ENCODE measurements at places on chromosomes 5 and 9.

DNA sequence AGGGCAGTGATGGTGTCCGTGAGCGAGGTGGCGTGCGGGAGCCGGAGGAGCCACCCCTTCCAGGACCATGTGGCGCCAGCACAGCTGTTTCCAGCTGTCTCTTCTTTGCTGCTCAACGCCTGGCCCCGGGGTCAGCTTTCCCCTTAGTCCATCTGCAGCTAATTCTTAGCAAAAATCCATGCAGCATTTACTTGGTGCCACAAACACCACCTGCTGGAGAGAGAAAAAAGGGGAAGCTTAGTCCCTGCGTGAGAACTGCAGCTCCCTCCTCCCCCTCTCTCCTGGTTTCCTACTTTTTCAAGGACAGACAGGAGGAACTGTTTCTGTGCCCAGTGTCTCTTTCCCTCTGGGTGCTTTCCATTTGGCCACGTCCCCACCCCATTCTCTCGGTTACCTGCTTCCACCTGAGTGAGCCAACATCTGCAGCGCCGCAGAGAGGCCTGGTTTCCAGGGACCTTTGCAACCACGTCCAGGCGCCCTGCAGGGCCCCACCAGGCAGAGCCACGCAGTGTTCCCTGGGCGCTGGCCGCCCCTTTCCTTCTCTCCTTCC, 3.4 kb downstream of the SLC6A19 start:
- no peak for DNase-seq

GRCh38 chr9:75152416-75152815, 64.1 kb downstream of the OSTF1 start:
- DNase-seq: no peak

- no peak for DNase-seq
These were observed 252.9 kb downstream of the CWC27 start for GRCh38 chr5:65021527-65022226.

GRCh38 chr5:142642427-142642826, 43.5 kb downstream of the FGF1 start:
- DNase-seq: no peak

DNA sequence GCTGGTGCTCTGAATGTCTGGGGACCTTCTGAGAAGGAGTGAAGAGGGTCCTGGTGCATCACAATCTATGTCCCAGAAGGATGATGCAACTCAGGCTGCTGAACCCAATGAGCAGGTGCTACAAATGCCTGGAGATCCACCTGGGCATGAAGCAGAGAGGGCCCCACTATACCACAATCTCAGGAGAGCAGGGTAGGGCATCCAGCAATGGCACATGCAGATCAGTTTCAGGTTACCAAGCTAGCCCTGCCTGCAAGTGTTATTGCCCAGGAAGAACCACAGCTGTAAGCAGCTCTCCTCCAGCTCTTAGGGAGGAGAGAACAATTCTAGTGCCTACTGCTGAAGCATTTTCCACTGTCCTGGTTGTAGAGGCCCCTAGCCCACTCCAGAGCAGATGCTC, 389.2 kb upstream of the TNC start:
- no peak for DNase-seq

DNA sequence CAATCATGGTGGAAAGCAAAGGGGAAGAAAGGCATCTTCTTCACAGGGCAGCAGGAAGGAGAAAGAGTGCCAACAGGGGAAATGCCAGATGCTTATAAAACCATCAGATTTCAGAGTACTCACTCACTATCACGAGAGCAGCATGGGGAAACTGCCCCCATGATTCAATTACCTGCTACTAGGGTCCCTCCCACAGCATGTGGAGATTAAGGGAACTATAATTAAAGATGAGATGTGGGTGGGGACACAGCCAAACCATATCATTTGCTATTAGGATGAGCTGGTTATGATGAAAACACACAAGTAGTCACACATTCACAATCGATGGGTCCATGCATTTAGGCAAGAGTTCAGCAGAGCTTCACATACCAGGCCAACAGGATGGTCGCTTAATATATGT, 469.0 kb downstream of the PDE4D start:
- DNase-seq: no peak

DNA sequence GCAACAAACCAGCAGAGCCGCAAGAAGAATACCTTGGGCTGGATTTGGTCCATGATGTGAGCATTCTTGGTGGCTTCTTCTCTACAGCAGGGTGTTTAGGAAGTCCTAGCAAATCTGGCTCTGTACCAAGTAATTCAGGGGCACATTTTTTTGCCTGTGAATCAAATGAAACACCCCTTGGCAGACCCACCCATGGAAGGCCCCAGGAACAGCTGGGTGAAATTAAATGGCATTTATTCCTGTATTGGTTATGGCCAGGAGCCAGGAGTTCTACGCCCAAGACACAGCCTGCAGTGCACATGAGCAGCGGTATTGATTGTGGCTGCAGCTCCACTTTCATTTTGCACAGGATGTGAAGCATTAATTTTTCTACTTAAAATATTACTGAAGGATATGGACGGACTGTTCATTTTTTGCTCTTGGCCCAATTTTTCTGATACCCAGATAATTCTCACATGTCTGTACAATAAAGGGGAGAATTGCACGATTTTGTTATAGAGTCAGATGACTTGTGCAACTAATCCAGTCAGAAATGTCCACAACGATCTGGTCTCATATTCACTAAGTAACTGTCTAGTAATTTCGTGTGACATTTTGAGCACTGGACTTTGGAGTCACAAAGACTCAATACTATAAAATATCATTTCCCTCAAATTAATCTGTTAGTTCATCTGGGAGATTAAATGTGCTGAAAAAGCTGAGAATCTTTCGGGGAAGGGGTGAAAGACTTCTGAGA, 120.7 kb upstream of the APC start:
- DNase-seq: no peak

- DNase-seq: no peak
These were observed 68.7 kb upstream of the CTSL start for GRCh38 chr9:87657190-87657589.

DNA sequence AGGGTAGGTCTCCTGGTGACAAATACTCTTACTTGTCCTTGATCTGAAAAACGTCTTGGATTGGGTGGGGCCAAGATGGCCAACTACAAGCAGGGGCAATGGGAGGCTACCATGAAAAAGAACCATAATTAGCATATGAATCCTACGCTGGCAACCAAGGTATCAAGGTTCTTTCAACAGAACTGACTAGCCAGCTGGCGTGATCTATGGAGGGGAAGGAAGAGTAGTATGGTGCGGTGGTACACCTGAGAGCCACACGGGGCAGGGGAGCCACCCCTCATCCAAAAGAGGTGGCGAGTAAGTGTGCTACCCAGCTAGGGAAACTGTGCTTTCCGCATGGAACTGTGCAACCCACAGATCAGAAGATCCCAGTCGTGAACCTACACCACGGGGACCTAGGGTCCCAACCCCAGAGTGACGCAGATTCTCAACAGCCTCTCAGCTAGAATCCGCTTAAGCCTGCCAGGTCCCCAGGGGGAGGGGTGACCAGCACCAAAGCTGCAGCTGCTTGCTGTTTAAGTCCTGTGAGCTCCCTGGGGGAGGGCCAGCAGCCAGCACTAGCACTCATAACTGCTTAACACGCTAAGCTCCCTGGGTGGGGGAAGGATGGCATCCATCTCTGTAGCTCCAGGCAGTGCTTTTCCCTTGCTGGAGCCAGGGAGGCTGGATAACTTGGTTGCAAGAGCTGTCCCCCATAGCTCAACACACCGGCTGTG, 334.8 kb downstream of the FBXL17 start:
- DNase-seq: peak; percentile 42

- no peak for DNase-seq
These were observed 2.7 kb upstream of the ANP32B start for GRCh38 chr9:97980479-97980803.

- DNase-seq: no peak
These were observed 52.5 kb upstream of the PTGS1 start for GRCh38 chr9:122318284-122318683.

DNA sequence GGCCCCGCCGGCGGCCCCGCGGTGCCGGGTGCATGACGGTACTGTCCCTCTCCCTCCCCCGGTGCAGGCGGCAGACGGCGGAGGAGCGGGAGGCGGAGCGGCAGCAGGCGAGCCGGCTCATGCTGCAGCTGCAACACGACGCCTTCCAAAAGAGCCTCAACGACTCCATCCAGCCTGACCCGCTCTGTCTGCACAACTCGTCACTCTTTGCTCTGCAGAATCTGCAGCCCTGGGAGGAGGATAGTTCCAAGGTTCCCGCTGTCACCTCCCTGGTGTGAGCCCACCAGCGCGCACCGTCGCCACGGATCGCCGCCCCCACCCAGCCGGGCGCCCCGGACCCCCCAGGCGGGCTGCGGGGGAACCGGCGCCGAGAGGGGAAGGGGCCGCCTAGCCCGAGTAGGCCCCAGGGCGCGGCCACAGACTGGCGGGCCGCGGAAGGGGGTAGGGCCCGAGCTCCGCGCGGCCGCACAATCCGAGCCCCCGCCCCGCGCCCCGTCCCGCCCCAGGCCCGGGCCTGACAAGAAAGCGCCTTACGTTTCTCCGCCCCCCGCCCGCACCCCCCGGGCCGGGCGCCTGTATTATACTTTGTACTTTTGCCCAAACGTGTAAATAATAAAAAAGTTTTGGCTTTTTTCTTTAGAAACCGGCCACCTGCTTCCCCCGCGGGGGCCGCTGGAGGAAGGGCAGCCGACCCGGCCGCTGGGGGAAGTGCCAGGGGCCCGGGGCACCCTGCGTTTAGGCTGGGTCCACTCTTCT, 2.5 kb downstream of the TLX3 start:
- DNase-seq: no peak

DNA sequence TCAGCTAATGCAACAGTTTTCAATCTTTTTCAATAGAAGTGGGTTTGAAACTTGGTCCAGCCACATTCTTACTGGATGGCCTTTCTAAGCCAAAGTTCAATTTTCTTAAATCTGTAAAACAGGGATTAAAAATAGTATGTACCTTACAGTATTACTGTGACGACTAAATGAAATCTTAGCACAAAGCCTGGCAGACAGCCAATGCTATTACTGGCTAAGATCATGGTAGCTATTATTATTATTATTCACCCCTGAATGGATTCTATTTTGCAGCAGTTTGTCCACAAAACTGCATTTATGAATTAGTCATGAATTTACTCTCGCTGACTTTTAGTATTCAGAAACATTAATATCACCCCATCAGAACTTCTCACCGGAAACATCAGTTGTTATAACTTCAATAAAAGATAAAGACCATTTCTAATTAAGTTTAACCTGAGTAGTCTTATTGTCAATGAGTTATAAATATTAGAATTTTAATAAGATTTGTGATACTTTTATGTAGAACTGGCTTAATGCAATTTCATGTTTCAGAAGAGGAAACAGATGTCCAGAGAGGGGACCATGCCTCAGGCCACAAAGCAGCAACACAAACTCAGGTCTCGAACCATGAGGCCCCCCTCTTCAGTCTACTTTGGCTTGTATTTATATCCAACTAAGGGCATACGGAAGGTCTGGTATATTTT, 468.2 kb downstream of the ARHGEF28 start:
- peak; percentile 93 for DNase-seq

DNA sequence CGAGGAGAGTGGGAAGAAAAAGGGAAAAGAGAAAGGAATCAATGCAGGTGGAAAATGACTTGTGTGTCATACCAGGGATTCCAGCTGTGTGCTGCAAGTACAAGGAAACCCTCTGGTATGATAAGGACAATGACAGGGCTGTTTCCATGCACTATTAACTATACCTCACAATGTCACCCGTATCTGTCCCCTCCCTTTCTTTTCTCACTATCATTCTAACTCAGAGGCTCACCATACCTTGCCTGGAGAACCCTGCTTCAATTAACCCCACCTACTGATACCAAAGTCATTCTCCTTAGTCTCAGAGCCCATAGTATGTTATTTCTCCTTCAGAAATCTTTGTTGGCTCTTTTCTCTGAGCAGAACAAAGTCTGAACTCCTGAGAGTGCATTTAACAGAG, 236.2 kb upstream of the NREP start:
- DNase-seq: no peak

DNA sequence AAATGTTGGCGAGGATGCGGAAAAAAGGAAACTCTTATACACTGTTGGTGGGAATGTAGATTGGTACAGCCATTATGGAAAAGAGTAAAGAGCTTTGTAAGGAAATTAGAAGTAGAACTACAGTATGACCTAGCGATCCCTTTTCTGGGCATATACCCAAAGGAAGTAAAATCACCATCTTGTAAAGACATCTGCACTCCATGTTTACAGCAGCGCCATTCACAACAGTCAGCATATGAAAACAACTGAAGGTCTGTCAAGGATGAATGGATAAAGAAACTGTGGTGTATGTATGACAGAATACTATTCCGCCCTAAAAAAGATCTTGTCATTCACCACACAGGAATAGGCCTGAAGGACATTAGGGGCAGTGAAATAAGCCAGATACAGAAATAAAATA, 27.7 kb upstream of the SLC25A51 start:
- DNase-seq: no peak

DNA sequence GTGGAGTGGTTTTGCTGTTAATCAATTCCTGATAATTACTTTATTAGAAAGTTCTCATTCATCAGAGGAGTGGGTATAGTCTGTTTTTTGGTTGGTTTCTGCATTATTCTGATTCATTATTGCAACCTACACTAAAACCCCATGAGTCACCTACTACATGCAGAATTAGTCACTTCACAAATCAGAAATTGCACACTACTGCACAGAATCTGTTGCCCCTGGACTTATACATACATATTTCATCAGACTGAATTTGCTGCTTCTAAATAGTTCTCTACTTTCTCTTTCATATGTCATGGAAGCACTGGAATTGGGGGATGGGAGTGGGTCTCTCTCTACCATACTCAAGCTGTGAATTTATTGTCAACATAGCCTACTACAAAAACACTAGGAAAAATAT, 585.1 kb downstream of the DNAH5 start:
- peak; percentile 43 for DNase-seq

GRCh38 chr5:103929338-103930013, 366.9 kb upstream of the NUDT12 start:
- no peak for DNase-seq

DNA sequence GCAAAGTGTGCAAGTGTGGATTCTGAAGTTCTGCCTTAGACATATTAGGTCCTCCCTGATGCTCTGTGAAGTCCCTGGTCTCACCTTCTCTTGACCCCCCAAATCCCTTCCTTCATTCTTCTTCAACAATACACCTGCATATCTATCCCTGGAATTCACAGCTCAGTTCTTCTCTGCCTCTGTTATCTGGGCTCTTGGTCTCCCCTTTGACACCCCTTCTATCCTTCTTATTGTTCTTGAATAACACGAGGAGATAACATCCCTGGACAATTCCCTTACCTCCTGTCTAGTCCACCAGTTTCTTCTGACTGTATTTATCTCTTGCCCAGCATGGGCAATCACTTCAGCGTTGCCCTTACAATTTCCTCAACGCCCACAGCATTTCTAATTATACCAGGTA, 104.8 kb upstream of the ATG10 start:
- no peak for DNase-seq

- no peak for DNase-seq
These were observed 24.2 kb downstream of the SLC1A1 start for GRCh38 chr9:4514252-4515128.

- no peak for DNase-seq
These were observed 38.7 kb upstream of the UBTD2 start for GRCh38 chr5:172322028-172322965.

GRCh38 chr5:122195802-122196394, 66.6 kb downstream of the ZNF474 start:
- DNase-seq: peak; percentile 15

- DNase-seq: no peak
These were observed 1526.4 kb upstream of the NUDT12 start for GRCh38 chr5:105088961-105089360.

GRCh38 chr9:112446526-112446925, 40.1 kb upstream of the KIAA1958 start:
- no peak for DNase-seq

- no peak for DNase-seq
These were observed 27.9 kb downstream of the FOXD1 start for GRCh38 chr5:73420666-73421065.

- no peak for DNase-seq
These were observed 199.5 kb downstream of the FOXD4L6 start for GRCh38 chr9:40928803-40929487.
